ENCODE measurements at places on chromosomes 3 and 15.

- DNase-seq, result no peak
These were observed 165.0 kb downstream of the XXYLT1 start for GRCh38 chr3:195105841-195106417.

- DNase-seq, result no peak
These were observed 2.5 kb upstream of the ADIPOQ start for GRCh38 chr3:186839874-186840641.

DNA sequence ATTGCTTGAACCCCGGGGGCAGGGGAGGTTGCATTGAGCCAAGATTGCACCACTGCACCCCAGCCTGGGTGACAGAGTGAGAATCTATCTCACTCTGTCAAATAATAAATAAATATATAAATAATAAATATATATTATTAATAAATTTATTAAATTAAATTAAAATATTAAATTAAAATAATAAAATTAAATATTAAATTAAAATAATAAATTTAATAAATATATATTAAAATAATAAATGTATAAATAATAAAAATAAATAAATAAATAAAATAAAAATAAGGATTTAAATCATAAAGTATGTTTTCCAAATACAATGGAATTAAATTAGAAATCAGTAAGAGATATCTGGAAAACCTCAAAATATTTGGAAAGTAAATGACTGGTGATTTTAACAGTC lies 43.3 kb downstream of the ATOSA start:
- DNase-seq, result no peak

DNA sequence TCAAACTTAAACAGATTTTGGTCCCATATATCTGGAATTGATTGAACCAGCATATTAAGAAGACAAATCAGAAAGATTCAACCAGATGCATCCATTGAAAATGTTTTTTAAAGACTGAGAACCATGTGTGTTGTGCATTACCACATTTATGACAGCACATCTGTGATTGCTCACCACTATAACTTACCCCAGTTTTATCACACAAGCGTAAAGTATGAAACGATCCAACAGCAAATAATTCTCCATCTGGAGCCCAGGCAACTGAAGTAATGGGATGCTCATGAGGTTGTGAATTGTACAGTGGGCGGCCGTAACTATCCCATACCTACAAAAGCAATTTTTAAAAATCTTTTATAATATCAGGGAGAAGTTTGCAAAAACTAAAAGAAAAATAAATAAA lies 43.2 kb downstream of the IFT80 start:
- DNase-seq, result no peak

DNA sequence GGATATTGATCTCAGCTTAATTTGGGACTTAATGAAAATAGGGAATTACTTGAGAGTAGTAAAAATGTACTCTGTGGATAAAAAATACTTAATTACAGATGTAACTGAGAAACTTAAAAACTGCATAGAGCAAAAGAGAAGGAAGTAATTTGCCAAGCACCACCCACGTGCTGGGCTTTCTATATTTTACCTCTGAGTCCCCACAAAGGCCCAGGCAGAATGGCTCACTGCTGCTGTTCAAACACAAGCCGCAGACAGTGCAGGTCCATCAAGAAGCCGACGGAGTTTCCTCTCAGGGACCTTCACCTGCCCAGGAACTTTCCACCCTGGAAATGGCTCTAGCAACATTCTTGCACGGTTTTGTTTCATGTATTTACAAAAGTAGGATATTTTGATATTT lies 77.2 kb upstream of the TRPM1 start:
- no peak for DNase-seq

GRCh38 chr15:56366211-56366610 lies 985 bp downstream of the TEX9 start:
- DNase-seq, result no peak
